Stimulated activated CD8-positive, alpha-beta memory T cell treated with anti-CD3 and anti-CD28 coated beads, Interleukin-4, amount 100 ng/mL, for 4 hours (primary cell): ENCODE measurements at places on chromosomes 4 and X.

- no peak for DNase-seq
Measured at GRCh38 chr4:84455697-84456096, 43.4 kb downstream of the NKX6-1 start.

DNA sequence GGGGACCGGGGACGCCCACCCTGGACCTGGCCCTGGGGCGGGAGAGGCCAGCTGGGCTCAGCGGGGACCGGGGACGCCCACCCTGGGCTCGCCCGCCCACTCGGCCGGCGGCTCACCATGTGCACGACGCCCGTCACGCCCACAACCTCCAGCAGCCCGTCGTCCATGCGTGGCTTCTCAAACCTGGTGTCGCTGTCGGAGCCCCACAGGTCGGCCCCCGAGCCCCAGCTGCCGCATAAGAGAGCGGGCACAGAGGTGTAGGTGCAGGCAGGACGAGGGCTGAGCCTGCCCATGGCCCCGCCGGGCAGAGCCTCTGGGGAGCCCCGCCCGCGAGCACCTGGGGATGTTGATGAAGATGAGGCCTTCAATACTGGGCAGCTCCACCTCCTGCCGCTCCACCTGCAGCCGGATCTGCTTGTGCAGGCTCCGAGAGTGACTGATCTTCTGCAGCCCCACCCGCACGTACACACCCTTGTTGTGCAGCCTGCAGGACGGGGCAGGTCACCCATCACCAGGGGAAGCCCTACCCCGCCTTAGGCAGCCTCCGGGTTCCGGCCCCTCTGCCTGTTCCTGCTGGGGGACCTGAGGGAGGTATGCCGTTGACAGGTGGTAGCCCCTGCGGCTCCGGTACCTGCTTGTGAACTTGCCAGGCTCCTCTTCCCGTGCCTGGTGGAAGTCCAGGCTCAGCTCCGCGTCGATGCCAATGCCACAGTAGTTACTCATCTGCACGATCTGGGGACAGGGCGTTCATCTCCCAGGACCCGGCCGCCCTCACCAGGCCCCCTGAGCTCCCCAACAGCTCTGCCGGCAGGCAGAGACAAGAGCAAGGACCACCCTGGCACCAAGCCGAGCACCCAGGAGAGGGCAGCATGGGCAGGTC, 11.8 kb downstream of the DGKQ start:
- DNase-seq, result no peak

GRCh38 chr4:128364565-128364964, 77.0 kb upstream of the PGRMC2 start:
- DNase-seq, result no peak

DNA sequence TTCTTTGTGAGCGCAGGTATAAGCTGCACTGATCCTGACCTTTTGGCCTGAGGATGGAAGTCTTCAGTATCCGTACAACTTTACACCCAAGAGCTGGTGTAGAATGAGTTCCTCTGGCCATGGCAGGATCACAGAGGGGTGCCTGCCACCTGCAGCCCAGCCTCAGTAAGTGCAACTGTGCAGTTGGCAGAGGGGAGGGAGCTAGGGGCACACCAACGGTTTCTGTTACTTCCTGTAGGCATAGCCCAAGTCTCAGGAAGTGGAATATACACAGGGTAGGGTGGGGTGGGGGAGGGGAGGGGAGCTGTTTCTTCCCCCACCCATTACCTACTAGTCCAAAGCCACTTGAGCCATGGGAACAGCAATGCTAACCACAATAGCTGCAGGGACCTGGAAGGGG, 85.4 kb upstream of the GBA3 start:
- no peak for DNase-seq

DNA sequence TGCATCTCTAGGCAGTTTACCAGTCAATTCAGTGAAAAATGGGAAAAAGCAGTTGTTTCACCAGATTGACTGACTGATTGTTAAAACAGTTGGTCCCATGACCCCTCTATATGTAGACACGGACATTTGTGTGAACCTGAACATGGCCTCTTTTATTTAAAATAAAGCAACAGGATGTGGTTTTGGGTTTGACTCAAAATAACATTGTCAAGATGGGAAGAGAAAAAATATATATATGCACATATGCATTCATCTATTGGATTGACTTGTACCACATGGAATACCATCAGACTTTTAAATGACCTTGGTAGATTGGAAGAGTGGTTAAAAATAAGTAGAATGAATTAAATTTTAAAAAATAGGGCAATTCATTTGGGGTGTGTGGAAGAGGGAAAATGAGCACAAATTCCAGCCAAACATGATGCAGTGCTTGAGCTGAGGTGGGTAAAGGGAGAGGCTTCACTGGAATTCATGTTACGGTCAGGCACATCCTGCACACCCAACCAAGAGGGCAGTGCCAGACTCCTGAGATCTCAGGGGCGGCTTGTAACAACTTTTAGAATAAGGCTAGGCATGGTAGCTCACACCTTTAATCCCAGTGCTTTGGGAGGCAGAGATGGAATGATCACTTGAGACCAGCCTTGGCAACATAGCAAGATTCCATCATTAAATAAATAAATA, 560.7 kb upstream of the TENM3 start:
- DNase-seq, result no peak

DNA sequence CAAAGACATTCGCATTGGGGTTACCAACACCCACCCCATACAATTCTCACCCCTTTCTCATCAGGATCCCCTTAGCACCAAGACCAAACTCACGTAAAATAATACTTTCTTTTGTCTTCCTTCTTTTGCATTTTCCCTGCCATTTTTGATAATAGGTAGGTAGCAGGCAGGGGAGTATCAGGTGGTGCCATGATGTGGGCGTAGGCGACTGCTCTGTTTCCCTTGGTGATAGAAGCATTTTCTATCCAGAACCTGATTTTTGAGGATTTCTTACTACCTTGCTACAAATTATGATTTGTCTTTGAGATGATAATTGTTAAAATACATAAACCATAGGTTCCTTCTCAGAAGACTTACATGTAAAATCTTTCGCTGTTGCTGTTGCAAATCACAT, 150.3 kb downstream of the DCTD start:
- no peak for DNase-seq

- peak; percentile 18 for DNase-seq
Measured at GRCh38 chrX:51496501-51497291, at the start of gene NUDT11. Gene NUDT11 (minus strand): TSS chrX:51496592. CDS start chrX:51496444, 148 bp downstream.

GRCh38 chr4:779555-779954, 46.4 kb downstream of the CPLX1 start:
- DNase-seq, result no peak

GRCh38 chr4:149166365-149166764, 649.3 kb downstream of the IQCM start:
- no peak for DNase-seq

DNA sequence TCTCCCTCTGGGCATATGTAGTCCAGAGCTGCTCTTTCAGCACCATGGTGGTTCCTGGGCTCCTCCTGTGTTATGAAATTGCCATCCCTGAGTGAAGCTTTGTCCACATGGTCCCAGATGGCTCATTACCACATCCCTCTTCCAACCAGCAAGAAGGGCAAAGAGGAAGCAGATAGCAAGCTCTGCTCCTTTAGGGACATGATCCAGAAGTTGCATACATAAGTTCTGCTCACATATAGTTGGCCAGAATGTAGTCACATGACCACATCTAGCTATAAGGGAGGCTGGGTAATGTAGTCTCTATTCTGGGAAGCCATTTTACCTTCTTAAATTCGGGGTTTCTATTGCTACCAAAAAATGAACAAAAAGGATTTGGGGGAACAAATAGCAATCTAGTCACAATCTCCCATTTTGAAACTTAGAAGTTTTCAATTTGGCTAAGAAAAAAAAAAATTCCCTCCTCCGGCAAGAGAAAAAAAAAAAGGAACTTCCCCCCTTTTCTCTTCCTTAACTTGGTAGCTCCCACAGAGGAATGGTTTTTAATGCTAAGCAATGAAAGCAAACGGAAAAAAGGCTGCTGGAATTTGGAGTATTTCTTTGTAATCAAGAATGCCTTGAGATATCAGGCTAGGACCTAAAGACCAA, 88.2 kb upstream of the USP9X start:
- no peak for DNase-seq

- DNase-seq, result no peak
Measured at GRCh38 chr4:186761393-186761792, 37.7 kb upstream of the FAT1 start.

DNA sequence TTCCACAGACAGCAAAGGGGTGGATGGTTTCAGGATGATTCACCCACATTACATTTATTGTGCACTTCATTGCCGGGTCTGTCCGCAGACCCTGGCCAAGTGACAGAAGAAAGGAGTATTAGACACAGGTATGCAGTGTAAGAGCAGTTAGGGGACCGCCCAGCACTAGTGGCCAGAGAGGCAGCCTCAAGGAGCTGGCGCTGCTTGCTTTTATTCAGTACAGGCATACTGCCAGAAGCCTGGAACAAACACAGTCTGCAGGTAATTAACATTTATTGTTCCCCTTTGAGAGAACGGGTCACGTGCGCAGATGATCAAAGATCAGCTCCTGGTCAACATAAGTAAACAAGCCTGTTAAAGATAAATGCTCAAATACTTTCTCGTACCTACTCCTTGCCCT, 1639.0 kb upstream of the IGFBP7 start:
- DNase-seq, result no peak

DNA sequence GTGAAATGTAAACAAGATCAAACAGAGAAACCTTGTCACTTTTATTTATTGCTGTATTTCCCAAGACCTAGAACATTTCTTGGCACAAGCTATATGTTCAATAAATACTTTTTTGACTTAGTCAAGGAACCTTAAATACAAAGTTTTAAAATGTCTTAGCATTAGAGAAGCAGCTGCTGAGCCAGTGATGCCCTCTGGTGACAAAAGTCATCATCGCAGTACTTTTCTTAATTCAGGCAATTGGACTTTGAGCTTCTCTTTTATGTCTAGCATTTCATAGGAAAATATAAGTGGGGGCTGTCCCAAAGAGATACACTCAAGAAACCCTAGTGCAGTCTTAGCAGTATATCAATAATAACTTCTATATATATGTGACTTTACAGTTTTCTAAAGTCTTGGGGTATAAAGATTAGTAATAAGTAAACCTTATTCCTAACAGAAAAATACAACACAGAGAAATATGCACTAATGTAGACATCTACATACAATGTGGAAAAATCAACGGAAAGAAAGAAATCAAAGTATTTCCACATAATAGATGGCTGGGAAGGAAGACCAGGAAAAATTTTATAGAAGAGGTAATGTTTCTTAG, 118.4 kb downstream of the DTHD1 start:
- no peak for DNase-seq

DNA sequence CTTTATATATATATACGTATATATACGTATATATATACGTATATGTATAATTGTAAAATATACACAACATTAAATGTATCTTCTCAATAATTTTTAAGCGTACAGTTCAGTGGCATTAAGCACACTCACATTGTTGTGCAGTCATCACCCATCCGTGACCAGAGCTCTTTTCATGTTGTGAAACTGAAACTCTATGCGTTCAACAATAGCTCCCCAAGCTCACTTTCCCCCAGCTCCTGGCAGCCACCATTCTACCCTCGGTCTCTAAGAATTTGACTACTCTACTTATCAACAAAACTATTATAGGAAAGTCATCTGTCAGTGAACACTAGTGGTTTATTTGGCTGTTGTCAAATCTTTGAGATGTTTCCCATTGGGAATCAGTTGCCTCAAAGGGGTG, 621.8 kb upstream of the GALNT7 start:
- DNase-seq, result no peak

GRCh38 chr4:136864604-136865185, 667.6 kb downstream of the PCDH18 start:
- no peak for DNase-seq

GRCh38 chr4:150131581-150132228, 53.5 kb downstream of the DCLK2 start:
- DNase-seq, result no peak

GRCh38 chr4:24704149-24704548, 91.2 kb upstream of the SOD3 start:
- DNase-seq, result no peak

GRCh38 chr4:118743867-118744266, 58.7 kb downstream of the METTL14 start:
- no peak for DNase-seq

- no peak for DNase-seq
Measured at GRCh38 chr4:113276464-113277170, 227.2 kb downstream of the ANK2 start.

- no peak for DNase-seq
Measured at GRCh38 chr4:36712013-36712412, 430.6 kb downstream of the DTHD1 start.

DNA sequence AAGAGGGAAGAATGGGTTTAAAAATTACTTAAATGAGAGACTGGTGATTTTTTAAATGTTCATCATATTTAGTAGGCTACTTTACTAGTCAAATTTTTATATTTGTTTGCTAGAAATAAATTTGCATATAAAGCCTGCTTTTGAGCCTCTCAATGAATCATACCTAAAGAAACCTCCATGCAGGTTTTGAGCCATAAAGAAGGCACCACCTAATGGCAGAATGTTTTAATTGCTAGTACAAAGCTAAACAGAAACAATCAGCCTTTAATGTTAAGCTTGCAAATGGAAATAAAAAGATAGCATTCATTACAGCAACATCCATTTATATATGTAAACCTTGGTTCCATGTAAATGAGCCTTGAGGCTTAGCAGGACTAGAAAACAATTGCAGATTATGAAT, 989.7 kb downstream of the CCSER1 start:
- no peak for DNase-seq

- no peak for DNase-seq
Measured at GRCh38 chr4:151039733-151040132, 24.6 kb upstream of the LRBA start.

DNA sequence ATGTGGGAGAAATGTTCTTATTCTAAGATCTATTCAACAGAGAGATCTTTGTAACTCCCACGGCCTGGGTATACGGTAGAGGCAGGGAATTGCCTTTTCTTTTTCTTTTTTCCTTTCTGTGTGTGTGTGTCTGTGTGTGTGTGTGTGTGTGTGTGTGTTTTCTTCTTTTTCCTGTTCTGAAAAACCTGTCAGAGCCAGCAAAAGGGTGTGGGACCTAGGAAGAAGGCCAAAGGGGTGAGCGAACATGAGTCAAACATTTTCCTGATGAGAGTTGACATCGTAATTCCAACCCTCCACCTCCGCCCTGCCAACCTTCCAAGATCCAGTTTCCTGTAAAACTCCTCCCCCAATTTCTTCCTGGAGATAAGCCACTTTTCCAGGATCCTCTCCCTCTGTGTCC, 2.8 kb upstream of the CHIC2 start:
- DNase-seq, result no peak

DNA sequence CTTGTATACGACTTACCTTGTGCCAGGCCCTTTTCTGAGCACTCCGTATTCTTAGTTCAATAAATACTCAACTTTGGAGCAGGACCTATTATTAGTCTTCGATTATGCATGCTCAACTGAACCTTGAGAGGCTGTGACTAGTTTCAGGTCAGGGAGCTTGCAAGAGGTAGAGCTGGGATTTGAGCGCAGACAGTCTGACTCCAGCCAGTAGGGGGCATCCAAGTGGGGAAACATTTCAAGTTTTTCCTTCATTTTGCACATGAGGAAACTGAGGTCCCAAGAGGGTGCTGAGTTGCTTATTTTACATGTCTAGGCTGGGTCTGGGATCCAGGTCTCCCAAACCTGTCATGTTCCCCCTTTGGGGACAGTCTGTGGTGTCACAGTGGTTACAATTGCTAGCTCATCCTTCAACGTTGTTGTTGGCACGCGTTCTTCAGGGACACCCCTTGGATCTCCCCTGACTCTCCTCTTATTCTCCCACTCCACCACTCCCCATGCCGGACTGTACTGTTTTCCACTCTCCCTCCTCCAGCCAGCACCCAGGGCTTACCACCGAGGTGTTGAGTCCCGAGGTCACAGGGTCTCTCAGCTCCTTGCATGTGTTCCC, 6.7 kb upstream of the PRICKLE3 start:
- no peak for DNase-seq
